ENCODE measurements at places on chromosomes 2 and 18. TPM values are rescaled to one million over a fixed set of nuclear protein-coding genes. Genes with fewer than 3 reads are reported as not detected.

- no peak for DNase-seq
These were observed 39.5 kb upstream of the MCFD2 start for GRCh38 chr2:46954951-46955571.

DNA sequence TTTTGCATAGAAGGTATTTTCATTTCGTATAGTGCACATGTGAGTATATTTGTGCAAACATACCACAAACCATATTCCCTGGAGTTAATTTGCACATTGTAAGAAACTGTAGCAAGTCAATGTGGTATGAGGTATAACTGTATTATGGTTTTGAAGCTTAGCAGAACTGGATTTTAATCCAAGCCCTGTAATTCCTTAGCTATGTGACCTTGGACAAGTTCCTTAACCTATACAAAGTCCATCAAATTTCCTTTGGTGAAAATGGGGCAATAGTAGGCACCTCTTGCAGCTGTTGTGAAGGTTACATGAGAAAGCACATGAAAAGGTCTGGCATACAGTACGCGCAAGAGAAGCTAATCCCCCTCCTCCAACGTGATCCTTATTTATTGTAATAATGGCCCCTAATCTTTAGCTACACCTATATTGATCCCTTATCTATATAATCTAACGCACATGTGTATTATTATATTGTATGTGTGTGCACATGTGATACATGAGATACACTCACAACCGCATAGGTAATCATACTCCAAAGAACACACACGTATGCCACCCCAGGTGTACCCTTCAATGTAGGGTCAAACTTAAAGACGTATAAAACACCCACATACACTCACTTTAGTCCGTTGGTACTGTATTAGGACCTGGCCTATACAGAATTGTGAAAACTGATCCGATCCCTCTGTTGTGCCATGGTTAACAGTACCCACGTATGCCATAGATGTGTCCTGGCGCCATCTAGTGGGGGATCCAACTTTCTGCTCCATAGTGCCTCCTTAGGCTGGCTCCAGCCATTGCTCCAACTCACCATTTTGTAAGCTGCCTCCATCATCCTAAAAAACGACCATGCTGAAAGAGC, 402.9 kb upstream of the SLC14A2 start:
- DNase-seq: peak; percentile 64

GRCh38 chr2:109457366-109457765, 156.4 kb downstream of the SEPTIN10 start:
- no peak for DNase-seq

GRCh38 chr18:67261931-67262552, 254.5 kb downstream of the DSEL start:
- DNase-seq: no peak

DNA sequence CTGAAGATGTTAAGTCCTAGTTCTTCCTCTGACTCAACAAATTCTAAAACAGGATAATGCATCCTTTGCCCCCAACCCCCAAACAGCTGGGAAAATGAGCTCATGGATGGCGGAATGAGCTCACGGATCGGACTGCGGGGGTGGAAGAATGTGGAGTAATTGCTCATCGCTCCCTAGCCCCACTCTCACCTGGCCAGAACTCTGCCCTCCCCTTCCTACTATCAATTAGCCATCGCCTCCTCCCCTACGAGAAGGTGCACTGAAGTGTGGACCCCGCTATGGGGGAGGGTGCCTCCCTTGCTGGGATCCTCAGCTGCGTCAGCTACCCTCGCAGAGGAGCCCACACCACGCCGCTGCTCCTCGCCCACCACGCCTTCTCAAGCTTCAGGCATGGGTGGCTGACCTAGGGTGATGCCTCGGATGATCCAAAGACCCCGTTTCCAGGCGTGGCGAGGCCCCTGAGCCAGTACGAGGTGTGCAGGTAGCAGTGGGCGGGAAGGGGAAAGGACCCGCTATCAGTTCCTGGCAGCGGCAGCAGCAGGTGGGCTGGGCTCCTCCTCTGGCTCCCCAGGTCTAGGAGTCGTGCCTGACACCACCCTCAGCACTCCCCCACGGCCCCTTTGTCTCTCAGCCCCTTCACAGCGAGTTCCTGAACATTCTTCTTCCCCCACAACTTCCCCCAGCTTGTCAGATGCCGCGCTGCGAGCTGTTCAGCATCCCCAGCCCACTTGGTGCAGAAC, 82.1 kb upstream of the POMC start:
- DNase-seq: peak; percentile 50

GRCh38 chr2:17648581-17648980, 105.0 kb downstream of the SMC6 start:
- DNase-seq: no peak

- DNase-seq: no peak
These were observed 24.0 kb downstream of the C2orf49 start for GRCh38 chr2:105361102-105361889.

DNA sequence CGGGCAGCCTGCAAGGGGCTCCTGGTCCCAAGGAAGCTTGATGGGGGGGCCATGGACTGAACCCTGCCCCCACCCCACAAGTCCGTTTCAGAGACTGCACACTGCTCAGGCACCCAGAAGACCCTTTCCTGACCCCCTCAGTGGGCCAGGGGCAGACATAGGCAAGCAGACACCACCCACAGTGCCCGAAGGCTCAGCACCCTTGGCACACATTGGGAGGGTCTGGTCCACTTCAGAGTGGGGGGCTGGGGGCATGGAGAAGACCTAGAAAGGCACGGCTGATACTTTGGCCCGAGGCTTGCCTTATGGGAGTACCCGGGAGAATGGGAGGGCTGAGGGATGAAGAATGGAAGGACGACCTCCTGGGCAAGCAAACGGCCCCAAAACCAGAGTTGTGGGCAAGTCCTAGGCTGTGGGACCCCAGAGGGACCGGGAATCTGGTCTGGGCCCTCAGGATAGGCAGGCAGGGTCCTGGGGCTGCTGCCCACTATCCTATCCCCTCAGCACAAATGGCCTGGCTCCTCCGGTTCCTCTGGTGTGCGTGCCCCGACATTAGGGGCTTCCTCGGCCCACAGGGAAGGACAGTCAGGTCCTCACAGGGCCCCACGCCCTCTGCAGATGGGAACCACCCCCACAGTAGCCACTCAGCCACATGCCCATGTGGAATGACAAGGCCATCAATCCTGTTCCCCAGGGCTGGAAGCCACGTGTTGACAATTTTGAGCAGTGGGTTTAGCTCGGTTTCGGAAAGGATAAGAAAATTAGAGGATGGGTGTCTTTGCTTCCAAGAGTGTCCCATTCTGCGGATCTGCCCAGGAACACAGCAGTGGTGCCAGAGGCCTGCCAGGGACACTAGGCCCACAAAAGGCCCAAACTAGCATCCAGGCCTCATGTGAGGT, 15.0 kb upstream of the GPC1 start:
- no peak for DNase-seq

GRCh38 chr2:23788100-23788499, 138.8 kb downstream of the ATAD2B start:
- DNase-seq: no peak

- DNase-seq: no peak
These were observed 321.5 kb upstream of the NT5C1B start for GRCh38 chr2:18910843-18911242.

GRCh38 chr18:29311580-29311979, 1134.7 kb upstream of the CDH2 start:
- no peak for DNase-seq

- DNase-seq: no peak
These were observed 7.6 kb upstream of the SERPINB12 start for GRCh38 chr18:63534615-63535014.

DNA sequence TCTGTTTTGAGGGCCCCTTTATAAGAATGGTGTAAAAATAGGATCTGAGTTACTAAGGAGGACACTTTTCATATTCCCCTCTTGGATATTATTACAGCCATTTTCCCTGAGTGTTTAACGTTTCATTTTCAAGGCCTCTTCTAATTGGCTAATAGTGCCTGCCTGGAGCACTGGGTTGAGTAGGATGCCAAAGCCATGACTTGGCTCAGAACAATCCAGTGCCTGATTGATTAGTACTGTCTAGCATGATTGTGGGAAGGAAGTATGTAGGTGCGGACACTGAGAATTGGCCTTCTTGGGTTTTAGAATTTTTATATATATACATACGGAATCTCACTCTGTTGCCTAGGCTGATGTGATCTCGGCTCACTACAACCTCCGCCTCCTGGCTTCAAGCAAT, 66.1 kb downstream of the NAB1 start:
- DNase-seq: no peak

DNA sequence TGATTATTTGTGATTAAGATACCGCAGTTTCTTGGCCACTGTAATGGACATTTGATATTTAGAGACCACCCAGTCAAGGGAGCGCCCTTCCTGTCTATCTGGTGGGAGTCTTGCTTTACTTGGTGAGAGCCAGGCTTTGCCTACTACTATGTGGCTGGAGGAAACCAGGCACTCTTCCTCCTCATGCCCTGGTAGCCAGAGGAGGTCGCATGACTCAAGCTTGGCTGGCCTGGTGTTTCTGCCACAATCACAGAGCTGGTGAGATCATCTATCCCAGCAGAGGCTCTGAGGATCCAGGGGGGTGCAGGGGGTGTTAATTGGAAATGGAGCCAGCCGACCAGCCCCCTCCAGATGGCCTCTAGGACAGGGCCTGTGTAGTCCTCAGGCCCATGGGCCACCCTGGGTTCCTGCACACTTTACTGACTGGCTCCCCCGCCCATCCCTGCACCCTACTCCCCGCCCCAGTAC, 46.8 kb upstream of the BIN1 start:
- DNase-seq: no peak

- peak; percentile 57 for DNase-seq
These were observed 48.6 kb downstream of the LINC00305 start for GRCh38 chr18:64100116-64100922.

GRCh38 chr2:190759749-190760213, 110.9 kb downstream of the NAB1 start:
- no peak for DNase-seq

DNA sequence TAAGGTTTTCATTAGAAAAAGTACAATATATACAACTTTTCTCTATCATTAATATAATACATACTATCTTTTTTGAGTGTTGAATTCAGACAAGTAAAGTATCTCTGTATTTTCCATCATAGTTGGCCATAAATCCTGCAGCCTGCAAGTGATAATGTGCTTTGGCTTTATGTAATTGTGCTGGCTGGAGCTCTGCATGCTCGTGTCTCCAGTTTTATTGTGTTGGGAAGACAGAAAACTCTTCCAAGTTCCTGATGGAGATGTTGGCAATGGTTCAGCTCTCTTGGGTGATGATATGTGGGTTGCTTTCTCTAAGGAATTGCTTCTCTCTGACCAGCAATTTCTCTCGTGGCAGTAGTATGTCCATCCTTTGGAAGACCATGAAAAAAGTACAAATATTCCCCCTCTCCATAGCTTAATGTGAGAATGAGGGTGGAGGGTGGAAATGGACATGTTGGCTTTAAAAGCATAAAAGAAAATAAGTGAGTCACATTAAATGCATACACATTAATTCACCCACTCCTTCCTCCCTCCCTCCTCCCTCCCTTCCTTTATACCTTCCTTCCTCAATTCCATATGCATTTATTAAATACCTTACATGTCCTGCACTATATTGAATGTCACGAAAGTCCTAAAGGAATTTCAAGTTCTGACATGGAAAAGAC, 344.2 kb downstream of the MTX2 start:
- DNase-seq: no peak

- DNase-seq: no peak
These were observed 36.7 kb downstream of the DNMT3A start for GRCh38 chr2:25304826-25305596.

- DNase-seq: no peak
These were observed 95.3 kb downstream of the SMC6 start for GRCh38 chr2:17658251-17658843.

- DNase-seq: no peak
These were observed 138.1 kb downstream of the KCNJ3 start for GRCh38 chr2:154836632-154837031.

GRCh38 chr2:119753041-119753929, 6.4 kb upstream of the PTPN4 start:
- no peak for DNase-seq

DNA sequence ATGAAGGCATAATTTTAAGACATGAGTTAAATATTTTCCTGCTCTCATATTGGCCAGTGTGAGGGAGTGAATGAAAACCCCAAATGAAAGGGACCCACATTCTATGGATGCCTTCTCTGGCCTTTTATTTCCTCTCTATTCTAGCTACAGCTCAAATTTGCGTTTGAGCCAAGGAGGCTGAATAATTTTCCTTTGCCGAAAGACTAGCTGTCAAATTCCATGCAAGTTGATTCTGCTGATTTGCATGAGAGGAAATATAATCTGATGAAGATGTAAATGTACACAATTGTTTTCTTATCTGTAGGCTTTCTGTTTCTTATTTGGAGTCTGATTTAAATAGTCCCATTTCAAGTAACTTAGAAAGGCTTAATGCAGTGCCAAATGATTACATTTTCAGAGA, 438.4 kb upstream of the SPRED2 start:
- no peak for DNase-seq

GRCh38 chr2:148974095-148974494, 64.4 kb upstream of the LYPD6B start:
- DNase-seq: no peak

GRCh38 chr2:212337036-212337435, 201.6 kb downstream of the ERBB4 start:
- DNase-seq: no peak

- no peak for DNase-seq
These were observed 270.2 kb downstream of the GBX2 start for GRCh38 chr2:235897992-235898391.

- peak; percentile 32 for DNase-seq
These were observed 138.9 kb downstream of the DYSF start for GRCh38 chr2:71592181-71592711.

DNA sequence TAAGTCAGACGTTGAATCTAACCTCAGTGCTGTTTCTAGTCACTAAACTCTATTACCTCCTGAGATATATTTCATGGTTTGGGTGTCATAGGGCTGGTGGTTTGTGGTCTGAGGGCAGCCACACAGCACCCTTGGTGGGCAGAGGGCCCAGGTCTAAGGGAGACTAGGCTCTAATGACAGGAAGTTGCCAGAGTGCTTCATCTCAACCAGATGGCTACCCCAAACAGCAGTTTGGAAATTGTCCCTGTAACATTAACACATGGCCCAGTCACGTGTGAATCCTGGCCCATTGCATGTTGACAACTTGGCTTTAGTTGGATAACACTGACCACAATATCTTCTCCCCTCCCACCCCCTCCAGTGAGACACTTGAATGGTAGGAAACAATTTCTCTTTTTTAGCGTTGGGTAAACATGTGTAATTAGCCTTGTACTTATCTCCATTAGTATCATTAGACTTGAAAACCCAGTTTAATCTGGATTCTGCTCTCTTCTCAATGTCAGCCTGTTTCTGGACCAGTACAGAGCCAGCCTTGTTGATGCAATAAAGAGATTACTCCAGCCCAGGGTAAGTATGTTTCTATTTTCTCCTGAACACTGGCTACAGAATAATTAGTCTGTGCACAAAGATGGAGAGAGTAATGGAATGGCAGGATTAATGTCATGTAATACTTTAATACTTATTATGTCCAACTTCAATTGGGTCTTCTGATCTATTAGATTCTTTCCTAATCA, 187.8 kb upstream of the SIX3 start:
- DNase-seq: no peak

The HOXD12 gene
- 0.32 TPM for polyA plus RNA-seq

The NDC80 gene
- 43.4 TPM for polyA plus RNA-seq

The WDR35 gene
- polyA plus RNA-seq: 43.1 TPM

The AMER3 gene
- 0.03 TPM for polyA plus RNA-seq

The RAB6C gene
- 0.75 TPM for polyA plus RNA-seq

The ACOXL gene
- polyA plus RNA-seq: 1.1 TPM

The RNU2-63P gene
- polyA plus RNA-seq: not detected

The VAPA gene
- 262 TPM for polyA plus RNA-seq

The ZNF521 gene
- 42.2 TPM for polyA plus RNA-seq
